ENCODE measurements at places on chromosomes 12 and 14. TPM values are rescaled to one million over a fixed set of nuclear protein-coding genes. Genes with fewer than 3 reads are reported as not detected.

DNA sequence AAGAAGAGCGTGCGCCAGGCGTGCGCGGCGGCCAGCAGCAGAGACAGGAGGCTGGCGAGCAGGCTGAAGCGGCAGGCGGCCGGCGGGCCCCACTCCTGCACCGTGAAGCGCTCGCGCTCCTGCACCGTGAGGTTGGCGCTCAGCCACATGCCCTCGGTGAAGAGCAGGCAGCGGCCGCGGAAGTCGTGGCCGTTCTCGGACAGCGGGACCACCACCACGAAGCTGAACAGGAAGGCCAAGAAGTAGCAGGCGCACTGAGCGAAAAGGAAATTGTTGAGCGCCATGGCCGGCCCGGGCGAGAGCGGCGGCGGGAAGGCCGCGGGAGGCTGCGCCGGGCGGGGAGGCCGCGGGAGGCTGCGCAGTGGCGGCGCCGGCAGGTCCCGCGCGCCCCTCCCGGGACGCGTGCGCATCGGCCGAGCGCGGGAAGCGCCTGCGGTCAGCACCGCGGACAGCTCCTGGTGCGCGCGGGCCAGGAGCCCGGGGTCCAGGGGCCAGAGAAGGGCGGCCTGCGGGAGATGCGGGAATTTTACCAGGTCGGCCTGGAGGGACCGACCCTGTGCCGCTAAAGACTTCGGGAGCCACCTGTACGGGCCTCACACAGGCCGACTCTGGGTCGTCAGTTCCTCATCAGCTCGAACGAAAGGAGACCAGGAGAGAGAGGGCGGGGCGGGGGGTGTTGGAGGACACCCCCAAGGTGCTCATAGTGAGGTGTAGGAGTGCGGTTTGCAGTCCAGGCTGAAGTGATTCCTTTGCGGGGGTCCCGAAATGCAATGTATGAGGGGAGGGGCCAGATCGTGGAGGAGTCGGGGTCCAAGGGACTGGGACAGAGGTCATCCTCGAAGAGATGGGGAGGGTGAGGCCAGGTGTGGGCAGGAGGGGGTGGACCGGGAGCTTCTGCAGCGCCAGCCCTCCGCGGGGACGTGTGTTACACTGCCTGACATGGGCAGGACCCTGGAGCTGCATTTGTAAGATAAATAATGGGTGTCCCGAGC lies at the start of gene TMEM179:
TSS of gene TMEM179 (minus strand) at position 315 of the 992 bp plus-strand sequence. CDS start at position 284, 31 bp downstream.
- no peak for DNase-seq

GRCh38 chr14:59306775-59307174 lies 118.3 kb downstream of the DAAM1 start:
- peak; percentile 86 for DNase-seq

- DNase-seq, result peak; percentile 11
Measured at GRCh38 chr14:69441948-69442347, 42.6 kb upstream of the PLEKHD1 start.

Gene ENO2
- total RNA-seq, result 20.3 TPM

Gene NPFF
- total RNA-seq, result not detected

- peak; percentile 64 for DNase-seq
Measured at GRCh38 chr14:100486025-100486828, 101.0 kb downstream of the BEGAIN start.

Gene CLEC14A
- 2.6 TPM for total RNA-seq

Gene ABCD2
- 0.33 TPM for total RNA-seq

DNA sequence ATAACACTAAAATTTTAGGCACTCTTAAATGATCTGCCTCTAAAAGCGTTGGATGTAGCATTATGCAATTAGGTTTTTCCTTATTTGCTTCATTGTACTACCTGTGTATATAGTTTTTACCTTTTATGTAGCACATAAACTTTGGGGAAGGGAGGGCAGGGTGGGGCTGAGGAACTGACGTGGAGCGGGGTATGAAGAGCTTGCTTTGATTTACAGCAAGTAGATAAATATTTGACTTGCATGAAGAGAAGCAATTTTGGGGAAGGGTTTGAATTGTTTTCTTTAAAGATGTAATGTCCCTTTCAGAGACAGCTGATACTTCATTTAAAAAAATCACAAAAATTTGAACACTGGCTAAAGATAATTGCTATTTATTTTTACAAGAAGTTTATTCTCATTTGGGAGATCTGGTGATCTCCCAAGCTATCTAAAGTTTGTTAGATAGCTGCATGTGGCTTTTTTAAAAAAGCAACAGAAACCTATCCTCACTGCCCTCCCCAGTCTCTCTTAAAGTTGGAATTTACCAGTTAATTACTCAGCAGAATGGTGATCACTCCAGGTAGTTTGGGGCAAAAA lies 4.1 kb downstream of the CDKN1B start:
- DNase-seq, result peak; percentile 34

DNA sequence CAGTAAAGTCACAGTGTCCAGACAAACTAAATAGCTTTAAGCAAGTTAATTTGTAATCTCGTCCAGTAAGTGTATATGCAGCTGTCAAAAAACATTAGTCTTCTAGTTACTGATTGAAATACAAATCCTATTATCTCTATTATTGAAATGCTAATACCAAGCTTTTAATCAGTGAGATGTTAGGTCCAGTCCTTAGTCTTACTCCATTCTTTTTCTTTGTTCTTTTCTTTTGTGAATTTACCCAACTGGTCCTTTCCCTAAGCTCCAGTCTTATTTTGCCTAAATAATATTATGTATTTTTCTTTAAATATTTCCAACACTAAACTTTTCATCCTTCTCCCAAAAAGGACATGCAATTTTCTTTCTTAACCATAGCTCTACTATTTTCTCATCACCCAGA lies 57.2 kb downstream of the TSPAN19 start:
- DNase-seq, result no peak

DNA sequence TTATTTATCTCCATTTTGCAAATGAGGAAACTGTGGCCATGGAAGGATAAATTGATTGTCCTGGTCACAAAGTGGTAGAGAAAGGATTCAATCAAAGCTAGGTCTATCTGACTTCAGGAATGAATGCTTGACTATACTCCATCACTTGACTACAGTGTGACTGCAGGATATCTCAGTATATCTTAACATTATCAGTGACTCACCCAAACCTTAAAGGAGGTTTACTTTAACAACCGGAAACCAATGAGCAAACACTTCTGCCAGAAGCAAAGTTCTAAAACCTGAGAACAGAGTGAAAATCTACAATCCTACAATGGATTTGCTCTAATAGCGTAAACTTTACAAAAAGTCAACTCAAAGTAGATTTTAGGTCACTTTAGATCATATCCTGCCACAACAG lies 277.0 kb downstream of the CEP128 start:
- no peak for DNase-seq

- no peak for DNase-seq
Measured at GRCh38 chr14:49089107-49089506, 497.1 kb downstream of the RPS29 start.

DNA sequence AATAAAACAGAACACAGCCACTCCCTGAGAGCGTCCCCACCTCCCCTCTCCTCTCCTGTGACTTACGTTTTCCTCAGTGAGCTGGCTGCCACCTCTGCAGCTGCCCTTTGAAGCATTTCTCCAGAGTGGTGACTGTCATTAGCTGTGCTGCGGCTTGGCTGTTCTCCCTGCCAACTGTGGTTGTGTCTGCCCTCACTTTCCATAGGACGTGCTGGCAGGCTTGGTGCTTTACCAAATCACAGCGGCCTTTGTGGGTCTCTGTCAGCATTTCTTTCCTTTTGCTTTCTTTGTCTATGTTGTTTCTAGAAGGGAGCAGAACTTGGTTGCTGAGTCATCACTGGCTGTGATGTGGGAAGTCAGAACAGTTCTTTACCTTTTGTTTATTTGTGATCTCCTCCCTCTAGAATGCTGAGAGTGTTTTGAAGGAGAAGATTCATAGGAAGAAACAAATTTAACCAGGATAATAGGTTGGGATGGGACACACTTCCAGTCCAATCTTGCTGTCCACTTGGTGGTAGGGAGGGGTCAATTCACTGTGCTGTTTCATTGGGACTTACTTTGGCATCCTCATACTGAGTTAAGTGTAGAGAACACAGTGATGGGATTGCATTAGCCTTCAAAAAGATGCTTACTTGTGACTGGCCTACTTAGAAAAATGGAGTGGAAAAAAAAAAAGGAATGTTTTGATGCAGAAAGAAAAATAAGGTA lies 88.2 kb downstream of the TMX1 start:
- peak; percentile 58 for DNase-seq

DNA sequence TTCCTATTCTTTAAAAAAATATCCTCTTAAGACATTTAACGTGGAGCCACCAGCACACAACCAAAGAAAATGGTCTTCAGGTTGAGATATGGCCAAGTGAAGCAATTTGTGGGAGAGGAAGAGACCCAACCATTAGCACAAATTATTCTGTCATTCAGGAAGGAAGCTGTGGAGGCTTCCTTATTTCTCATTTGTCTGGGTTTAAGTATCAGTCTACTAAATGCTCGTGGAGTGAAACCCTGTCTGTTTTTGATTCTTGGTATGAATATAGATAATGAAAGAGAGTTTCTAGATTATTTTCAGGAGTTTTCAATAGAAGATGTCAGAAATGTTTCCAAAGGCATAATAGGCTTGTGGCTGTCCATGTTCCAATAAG lies 125.1 kb downstream of the GPR65 start:
- DNase-seq, result no peak

Gene CLEC4C
- not detected for total RNA-seq

DNA sequence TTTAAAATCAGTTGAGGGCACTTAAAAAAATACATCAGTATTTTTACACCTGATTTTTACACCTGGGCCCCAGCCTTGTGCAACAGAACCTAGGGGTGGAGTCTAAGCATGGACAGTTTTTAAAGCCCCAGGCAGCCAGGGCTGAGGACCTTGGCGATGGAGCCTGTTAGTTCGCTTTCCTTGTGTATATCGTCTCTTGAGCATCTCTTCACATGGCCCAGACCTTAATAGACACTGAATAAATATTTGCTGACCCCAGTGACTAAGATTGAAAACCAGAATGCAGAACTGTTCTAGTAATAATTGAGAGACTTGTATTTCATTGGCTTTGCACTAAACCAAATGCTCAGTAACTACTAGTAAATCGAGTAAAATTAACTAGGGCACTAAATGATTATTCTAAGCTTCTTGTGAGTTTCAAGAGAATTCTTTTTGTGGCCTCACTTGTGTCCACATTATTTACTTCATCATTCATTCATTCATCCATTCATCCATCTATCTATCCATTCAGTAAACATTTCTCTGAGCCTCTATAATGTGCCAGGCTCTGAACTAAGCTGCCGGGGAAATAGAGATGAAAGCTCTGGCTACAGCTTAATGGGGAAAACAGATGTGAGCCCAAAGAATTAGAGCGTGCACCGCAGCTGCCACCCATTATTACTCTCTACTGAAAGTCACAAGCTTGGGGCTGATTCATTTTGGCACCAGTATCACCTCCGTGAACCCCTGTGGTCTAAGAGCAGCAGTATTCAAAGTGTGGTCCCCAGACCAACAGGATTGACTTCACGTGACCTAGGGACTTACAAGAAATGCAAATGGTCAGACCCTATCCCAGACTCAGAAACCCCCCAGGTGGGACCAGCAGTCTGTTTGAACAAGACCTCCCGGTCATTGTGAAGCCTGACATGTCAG lies 30.7 kb upstream of the BCL7A start:
- peak; percentile 48 for DNase-seq

Gene STXBP6
- 4.5 TPM for total RNA-seq

DNA sequence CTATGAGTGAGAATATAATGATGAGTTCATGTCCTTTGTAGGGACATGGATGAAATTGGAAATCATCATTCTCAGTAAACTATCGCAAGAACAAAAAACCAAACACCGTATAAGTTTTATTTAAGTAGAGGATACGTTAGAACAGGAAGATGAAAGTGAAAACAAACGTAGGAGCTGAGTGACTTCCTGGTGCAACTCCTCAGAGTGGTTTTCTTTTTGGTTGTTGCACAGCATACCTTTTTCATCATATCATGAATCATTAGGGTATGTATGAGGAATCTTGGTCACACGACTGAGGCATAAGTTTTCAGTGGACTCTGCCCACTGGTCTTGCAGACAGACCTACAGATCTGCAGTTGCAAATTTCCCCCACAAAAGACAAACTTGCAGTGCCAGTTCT lies 199.0 kb downstream of the LRFN5 start:
- DNase-seq, result no peak

Gene NR2C1
- 25.6 TPM for total RNA-seq

Gene LYZ
- total RNA-seq, result 0.17 TPM

DNA sequence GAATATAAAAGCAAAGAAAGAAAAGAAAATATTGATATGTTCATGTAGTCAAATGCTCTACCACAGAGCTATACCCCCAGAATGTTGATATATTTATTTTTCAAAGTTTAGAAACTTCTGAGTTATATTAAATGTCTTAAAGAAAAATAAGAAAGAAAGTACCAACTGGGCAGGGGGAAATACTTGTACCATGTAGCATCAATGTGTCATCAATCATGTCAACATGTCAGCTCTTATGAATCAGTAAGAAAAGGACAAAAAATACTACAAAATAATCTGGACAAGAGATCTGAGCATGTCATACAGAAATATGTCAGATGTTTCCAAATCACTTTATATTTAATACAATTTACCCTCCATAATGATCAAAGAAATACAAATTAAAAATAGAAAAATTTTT lies 595.1 kb upstream of the ATP2B1 start:
- no peak for DNase-seq

DNA sequence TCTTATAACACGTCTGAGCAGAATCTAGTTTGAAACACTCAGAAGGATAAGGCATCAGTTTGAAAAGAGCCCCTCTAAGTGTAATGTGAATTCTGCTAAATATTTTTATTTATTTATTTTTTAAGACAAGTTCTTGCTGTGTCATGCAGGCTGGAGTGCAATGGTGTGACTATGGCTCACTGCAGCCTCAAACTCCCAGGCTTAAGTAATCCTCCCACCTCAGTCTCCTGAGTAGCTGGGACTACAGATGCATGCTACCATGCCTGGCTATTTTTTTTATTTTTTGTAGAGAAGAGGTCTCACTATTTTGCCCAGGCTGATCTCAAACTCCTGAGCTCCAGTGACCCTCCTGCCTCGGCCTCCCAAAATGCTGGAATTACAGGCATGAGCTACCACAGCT lies 225.9 kb upstream of the SEL1L start:
- no peak for DNase-seq

GRCh38 chr14:105067140-105067968 lies 2.1 kb upstream of the GPR132 start:
- peak; percentile 46 for DNase-seq

- no peak for DNase-seq
Measured at GRCh38 chr12:52082669-52082987, 3.1 kb downstream of the SMIM41 start.

GRCh38 chr14:105844047-105844630 lies 317.8 kb downstream of the TMEM121 start:
- DNase-seq, result no peak

- DNase-seq, result no peak
Measured at GRCh38 chr14:90788031-90788430, 28.2 kb downstream of the TTC7B start.

- DNase-seq, result no peak
Measured at GRCh38 chr12:109728921-109729320, 15.3 kb downstream of the FAM222A start.

Gene TAS2R13
- total RNA-seq, result 1.7 TPM

GRCh38 chr14:90697132-90697531 lies 119.1 kb downstream of the TTC7B start:
- DNase-seq, result no peak

Gene SLC15A5
- not detected for total RNA-seq

Gene SLC8A3
- total RNA-seq, result under 0.01 TPM
